ENCODE measurements at places on chromosomes 3 and 15. TPM values are rescaled to one million over a fixed set of nuclear protein-coding genes. Genes with fewer than 3 reads are reported as not detected.

DNA sequence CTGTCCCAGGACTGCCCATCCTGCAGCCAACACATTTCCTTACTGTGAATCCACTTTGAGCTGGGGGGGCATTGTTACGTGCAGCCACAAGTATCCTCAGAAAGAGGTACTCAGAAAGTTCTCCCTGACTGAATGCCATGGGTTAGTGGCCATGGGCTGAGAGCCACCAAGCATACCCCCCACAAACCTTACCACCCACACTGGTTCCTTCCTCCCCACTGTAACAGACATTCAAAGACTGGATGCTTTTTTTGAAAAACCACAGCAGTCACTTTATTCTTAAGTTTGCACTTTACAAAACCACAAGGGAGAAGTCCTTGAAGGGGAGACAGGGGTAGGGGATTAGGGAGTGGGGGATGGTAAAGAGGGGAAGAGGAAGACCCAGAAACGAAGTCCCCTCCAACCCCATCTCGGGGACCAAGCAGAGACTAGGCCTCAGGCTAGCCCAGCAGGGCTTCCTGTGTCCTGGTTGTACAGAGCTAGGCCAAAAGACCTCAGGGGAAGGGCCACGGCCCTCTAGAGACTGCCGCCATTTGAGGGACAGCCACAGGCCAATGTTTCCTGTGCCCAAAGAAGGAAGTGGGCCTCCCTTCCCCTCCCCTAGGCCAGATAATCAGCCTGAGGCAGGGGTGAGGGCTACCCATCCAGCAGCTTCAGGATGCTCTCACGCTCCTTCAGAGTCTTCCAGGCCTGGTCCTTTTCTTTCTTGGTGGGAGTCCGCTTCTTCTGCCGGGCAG, 10.1 kb upstream of the CAMK1 start:
- DNase-seq, result no peak

Gene LACTB
- 20.1 TPM for polyA plus RNA-seq

DNA sequence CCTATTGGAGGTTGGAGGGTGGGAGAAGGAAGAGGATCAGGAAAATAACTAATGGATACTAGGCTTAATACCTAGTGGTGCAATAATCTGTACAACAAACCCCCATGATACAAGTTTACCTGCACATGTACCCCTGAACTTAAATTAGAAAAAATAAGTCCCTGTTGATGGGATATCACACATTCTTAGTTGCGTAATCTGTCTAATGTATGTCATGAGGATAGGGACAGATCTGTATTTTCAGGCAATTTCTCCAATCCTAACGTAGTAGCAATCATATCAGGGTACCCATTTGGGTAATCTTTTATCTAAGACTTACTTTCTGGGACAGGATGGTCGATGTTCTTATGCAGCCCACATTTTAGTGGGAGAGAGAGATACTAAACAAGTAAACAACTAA, 239.1 kb upstream of the AZI2 start:
- no peak for DNase-seq

GRCh38 chr3:123401836-123402530, 46.9 kb downstream of the ADCY5 start:
- DNase-seq, result no peak

DNA sequence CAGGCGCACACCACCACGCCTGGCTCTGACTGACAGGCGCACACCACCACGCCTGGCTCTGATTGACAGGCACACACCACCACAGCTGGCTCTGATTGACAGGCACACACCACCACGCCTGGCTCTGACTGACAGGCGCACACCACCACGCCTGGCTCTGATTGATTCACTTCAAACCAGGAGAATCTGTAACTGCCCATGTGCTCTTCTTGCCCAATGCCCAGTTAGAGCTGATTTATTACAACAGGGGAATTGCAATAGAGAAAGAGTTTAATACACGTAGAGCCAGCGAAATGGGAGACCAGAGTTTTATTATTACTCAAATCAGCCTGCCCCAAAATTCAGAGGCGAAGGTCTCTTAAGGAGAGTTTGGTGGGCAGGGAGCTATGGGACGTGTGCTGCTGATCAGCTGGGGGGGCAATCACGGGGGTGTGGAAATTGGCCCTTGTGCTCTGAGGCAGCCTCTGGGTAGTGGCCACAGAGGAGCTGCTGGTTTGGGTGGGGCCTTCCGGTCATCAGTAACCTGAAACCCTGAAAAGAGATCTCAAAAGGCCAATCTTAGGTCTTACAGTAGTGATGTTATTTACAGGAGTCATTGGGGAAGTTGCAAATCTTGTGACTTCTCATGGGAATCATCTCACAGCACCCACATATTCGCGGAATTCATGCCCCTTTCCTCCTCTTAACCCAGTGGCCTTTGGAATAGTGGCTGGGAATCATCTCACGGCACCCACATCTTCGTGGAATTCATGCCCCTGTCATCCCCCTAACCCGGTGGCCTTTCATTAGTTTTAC, 63.8 kb upstream of the TFRC start:
- no peak for DNase-seq

DNA sequence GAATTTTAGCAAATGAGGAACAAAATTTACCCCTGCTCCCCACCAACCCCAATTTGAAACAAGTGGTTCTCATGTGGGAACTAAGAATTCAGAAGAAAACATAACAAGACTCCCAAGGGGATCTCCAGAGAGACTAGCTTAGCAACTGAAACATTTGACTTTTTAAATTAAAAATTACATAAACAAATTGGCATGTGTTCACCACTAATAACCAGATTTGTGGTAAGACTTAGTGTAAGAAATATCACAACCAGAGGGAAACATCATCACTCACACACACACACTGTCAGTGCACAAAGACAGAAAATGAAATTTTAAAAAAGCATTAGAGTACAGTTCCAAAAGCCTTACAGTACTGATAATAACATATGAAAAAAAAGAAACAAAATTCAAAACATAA, 348.8 kb downstream of the CGGBP1 start:
- no peak for DNase-seq

Gene RPS17
- 1,994 TPM for polyA plus RNA-seq

Gene TMCO5A
- polyA plus RNA-seq, result not detected

Gene PHLDB2
- polyA plus RNA-seq, result 89.6 TPM

Gene NR2E3
- 0.94 TPM for polyA plus RNA-seq
